ENCODE measurements at places on chromosomes 4 and X.

GRCh38 chr4:3442959-3443749 lies 1.4 kb downstream of the HGFAC start:
- peak; percentile 50 for DNase-seq

DNA sequence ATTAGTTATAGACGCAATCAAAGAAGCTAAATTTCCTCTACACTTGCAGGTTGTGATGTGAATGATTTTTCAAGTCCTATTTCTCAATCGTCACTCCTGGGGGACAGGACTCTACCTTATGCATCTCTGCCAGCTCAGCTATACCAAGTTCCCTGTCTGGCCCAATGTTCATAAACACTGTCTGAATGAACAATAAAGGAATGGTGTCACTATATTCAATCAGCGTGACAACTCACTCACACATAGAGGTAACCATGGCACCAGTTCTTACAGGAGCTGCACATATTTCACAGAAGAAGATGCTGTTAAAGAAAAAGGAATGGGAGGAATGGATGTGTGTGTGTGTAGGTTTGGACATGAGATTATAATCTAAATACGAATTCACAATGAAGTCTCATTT lies 280.6 kb downstream of the PPP1R2C start:
- DNase-seq: no peak

GRCh38 chr4:47373174-47373573 lies 90.3 kb downstream of the COMMD8 start:
- no peak for DNase-seq

DNA sequence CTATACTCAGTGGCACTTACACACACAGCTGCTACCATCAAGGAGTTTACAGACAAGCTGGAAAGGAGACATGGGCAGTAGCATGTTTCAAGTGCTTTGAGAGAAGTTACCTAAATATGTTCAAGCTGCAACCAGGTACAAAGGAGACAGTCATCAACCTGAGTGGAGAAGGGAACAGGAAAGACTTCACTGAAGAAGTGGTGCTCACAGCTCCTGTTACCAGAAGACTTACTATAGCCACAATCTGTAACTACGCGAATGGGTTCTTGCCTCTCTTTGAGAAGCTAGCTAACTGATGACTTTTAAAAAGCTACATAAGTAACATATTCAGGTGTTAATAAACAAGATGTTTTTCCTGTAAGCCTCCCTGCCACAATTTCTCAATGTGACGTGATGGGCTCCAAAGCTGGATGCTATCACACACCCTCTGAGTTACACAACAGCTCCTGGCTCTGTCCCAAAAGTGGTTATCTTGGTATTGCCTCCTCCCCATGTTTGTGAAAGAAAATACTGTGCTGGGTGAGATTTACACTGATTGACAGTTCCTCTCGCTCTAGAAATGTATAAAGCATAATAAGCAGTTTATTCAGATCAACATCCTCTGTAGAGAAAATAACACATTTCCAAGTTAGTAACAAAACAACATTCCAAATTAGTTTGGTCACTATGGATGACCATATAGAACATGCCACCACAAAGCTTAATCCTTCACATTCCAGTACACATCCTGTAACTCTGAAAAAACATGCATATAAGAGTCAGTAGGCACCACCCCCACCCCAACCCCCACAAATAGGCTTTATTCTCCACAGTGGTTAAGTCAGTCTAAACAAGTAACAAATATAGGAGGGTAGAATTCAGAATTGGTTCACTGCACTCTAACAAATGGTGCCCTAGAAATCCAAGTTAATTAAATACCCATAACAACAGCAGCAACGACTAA lies 81.8 kb downstream of the FRYL start:
- no peak for DNase-seq

DNA sequence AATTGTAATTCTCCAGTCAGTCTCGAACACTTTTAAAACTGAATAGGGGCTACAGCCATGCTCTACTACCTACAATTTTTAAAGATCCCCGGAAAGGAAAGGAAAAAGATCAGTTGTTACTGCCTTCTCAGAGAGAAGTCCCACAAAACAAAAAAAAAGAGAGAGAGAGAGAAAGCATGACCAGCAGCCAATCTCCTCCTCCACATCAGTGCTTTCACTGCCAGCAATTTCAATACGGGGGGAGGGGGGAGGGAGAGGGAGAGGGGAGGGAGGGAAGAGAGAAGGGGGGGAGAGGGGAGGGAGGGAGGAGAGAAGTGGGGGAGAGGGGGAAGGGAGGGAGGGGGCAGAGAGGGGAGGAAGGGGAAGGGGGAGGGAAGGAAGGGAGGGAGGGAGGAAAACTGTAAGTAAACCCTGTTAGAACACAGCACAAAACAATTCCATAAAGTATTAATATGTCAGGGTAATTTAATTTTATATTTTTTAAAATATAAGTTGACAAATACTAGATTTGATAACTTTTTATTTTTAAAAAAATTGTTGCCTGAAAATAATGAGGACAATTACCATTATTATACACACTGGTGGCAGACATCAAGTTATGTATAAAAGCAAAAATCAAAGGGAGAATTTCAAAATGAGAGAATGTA lies 108.0 kb downstream of the LRBA start:
- DNase-seq: no peak

DNA sequence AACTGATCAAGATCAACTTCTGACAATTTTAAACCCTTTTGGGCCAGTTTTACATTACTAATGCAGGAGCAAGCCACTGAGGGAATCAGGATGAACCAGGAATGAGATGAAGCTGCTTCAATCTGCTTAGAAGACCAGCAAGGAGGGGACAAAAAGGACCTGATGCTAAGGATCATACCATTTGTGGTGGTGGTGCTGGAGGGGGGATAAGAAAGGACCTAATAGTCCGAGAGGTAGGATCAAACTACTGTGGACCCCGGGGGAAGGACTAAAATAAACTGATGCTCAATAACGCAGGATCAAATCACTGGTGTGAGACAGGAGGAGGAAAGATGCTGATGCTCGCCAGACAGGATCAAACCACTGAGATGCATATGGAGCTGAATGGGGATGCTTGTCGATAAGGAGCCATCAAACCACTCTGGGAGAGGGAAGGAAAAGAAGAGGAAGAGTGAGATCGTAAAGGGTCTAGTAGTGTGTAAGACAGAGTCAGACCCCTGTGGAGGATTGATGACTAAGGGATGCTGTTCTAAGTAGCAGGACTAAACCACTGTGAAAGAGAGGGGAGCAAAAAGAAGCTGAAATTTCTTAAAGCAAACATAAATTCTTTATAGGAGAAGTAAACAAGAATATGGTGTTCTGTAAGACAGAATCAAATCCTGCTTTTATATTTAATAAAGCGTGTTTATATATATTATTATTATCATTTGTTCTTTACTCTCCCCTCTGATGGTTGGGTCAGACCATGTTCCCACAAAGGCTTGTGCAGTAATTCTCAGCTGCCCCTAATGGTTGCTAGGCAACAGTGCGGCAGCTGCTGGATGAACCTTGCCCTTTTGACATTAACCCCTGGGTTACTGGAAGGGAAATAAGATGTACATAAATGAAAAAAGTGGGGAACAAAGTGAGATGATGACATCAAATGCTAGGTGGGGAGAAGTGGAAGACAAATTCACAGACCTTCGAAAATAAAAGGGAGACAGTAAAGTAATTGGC lies 432.5 kb upstream of the FGF16 start:
- no peak for DNase-seq

GRCh38 chr4:177546745-177547144 lies 104.5 kb upstream of the AGA start:
- DNase-seq: no peak

- no peak for DNase-seq
These were observed at the start of gene GRID2 for GRCh38 chr4:92303621-92304027. TSS of gene GRID2 (plus strand) at chr4:92303966.

- DNase-seq: no peak
These were observed 99.0 kb downstream of the DHRSX start for GRCh38 chrX:2401590-2402360.

- no peak for DNase-seq
These were observed 108.8 kb upstream of the STIM2 start for GRCh38 chr4:26751838-26752237.

DNA sequence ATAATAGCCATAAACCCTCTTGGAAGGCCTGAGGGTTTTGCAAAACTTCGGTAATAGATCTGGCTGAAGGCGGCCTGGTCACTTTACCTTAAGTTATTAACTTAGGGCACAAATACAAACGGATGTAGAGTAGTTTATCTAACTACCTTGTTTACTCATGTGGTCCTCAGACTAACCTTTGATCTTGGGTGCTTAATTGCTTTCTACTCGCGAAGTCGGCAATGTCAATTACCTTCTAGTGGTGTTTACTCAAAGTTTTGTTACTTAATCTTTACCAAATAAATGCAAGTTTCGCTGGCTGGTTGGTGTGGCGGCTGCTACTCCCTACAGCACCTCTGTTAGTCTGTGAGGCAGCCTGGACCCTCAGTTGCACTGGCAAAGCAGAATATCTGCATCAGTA lies 8.9 kb upstream of the ZNF141 start:
- DNase-seq: no peak
